NCI-H2081 (cell line): ENCODE measurements at places on chromosomes 12 and 14.
A peak's percentile ranks its signal among the peaks of the same experiment; 100 is the strongest.

- DNase-seq = no peak
Measured at GRCh38 chr14:95047754-95048153, 109.6 kb downstream of the DICER1 start.

GRCh38 chr12:15783288-15783687 lies 5.9 kb downstream of the EPS8 start:
- DNase-seq = no peak

GRCh38 chr12:104212516-104212915 lies 3.1 kb upstream of the TXNRD1 start:
- no peak for DNase-seq

GRCh38 chr12:48861111-48861510 lies 4.6 kb downstream of the RND1 start:
- DNase-seq = no peak

- DNase-seq = no peak
Measured at GRCh38 chr12:103705927-103706326, 118.9 kb downstream of the STAB2 start.

DNA sequence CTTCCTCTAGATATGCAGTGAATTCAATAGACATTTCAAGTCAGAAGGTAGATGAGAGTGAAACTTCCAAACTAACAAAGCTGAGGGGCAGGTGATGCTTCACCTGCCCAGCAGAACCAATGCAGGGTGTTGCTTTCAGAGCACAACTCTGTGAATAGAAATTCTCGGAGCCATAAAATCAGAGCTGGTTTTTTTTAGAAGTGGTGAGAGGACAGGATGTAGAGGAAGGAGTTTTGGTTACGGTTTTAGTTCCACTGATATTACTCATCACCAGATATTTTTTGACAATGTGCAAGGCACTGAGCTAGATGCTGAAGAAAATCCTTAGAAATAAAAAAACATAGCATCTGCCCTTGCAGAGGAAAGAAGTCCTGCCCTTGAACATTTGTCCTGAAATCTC lies 62.2 kb downstream of the BMP4 start:
- DNase-seq = no peak

DNA sequence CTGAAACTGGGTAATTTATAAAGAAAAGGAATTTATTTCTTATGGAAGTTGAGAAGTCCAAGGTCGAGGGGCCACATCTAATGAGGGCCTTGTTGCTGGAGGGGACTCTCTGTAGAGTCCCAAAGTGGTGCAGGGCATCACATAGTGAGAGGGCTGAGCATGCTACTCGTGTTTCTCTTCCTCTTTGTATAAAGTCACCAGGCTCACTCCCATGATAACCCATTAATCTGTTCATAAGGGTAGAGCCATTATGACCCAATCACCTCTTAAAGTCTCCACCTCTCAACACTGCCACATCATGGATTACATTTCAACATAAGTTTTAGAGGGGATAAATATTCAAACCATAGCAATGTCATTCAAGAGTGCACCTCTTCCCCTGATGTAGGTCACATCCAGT lies 79.1 kb upstream of the ATP2B1 start:
- DNase-seq = no peak

GRCh38 chr12:61523276-61523992 lies 736.8 kb upstream of the USP15 start:
- DNase-seq = no peak

DNA sequence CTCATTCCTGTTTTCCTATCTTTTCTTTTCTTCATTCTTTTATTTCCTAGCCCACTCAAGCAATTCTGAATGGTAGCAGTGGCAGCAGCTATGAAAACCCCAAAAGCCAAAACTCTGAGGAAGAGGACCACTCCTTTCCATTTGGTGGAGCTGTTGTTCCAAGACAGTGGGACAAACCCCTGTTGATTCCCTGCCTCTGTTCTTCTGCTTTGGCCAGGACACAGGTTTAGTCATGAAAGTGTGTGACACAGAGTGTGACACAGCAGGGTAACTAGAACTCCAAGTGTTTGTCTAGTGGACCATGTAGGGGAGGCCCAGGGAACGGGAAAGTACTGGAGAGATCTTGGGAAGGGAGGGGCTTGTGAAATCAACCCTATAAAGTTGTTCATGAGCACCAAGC lies 71.1 kb downstream of the PTCSC3 start:
- DNase-seq = peak; percentile 67
